ENCODE measurements at places on chromosomes 7 and 10.

DNA sequence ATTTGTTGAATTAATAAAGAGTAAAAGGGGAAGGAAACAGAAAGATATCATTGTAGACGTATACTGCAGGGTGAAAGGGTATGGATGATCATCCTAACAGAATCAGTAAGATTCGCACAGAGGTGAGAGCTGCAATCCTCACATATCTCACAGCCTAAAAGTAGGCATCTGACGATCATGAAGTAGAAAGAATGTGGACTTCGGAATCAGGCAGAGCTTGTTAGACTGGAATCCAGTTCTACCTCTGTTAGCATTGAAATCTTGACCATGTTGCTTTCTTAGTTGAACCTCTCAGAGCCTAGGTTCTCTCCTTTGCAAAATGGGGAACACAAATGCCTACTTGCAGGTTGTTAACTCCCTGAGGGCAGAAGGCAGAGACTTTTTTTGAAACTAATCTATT is 320.0 kb upstream of the C7orf33 start:
- no peak for DNase-seq

DNA sequence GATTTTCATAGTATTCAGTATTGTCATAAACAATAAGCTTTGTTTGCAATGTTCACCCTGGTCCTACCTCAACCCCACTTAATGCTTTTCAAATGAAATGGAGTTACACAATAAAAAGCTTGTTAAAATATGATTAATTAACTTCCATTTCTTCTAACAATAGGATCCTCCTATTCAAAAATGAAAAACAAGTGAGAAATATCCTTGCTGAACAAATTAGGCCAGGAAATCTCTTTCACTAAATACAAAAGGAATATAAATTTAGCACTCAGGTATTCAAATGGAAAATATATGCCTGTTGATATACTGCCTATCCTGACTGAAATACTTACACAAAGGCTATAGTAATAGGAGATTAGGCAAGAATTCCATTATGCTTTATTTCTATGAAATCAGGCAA is 323.4 kb upstream of the GRM3 start:
- DNase-seq, result no peak

GRCh38 chr10:131436458-131436857 is 124.9 kb upstream of the TCERG1L start:
- DNase-seq, result no peak

DNA sequence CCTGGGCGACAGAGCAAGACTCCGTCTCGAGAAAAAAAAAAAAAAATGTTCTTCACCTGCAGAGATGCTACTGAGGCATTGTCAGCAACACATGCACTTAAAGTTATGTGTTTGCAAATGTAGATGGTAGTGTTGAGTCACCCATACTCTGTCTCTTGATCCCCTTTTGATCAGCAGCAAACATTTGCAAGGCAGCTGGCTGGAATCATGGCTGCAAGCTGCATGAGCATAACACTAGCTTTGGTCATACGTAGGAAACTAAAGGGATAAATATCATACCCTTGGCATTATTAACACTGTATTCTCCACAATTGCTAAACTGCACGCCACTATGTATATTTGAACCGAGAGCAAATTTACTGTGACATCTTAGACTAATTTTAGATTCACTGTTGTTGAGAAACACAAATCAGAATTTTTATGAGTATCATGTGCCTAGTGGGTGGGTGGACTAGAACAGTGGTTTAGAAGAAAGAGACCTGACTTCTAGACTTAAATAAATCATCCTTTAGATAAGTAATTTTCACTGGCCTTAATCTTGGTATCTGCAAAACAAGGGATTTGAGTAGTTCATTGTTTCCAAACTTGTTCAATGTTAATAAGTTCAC is 229.3 kb upstream of the MEOX2 start:
- no peak for DNase-seq

GRCh38 chr7:151366166-151366879 is 24.7 kb downstream of the NUB1 start:
- no peak for DNase-seq

DNA sequence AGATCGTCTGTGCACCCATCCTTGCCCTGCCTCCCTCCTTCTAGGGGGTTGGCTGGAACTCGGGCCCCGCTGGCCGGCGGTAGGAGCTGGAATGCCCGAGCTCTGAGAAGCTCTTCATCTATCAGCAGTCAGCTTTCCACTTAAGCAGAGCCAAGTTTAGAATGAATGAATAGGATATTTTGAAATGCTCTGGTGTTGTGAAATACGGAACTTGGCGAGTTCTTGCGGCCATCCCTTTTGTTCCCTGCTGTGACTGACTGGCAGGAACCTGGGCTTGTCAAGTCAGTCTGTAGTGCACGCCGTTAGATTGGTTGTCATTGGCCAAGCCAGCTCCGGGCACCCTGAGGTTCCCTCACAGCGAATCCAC is 33.3 kb downstream of the FOXK1 start:
- no peak for DNase-seq

- DNase-seq, result no peak
These were observed 46.8 kb downstream of the CAMK2B start for GRCh38 chr7:44278451-44279161.

DNA sequence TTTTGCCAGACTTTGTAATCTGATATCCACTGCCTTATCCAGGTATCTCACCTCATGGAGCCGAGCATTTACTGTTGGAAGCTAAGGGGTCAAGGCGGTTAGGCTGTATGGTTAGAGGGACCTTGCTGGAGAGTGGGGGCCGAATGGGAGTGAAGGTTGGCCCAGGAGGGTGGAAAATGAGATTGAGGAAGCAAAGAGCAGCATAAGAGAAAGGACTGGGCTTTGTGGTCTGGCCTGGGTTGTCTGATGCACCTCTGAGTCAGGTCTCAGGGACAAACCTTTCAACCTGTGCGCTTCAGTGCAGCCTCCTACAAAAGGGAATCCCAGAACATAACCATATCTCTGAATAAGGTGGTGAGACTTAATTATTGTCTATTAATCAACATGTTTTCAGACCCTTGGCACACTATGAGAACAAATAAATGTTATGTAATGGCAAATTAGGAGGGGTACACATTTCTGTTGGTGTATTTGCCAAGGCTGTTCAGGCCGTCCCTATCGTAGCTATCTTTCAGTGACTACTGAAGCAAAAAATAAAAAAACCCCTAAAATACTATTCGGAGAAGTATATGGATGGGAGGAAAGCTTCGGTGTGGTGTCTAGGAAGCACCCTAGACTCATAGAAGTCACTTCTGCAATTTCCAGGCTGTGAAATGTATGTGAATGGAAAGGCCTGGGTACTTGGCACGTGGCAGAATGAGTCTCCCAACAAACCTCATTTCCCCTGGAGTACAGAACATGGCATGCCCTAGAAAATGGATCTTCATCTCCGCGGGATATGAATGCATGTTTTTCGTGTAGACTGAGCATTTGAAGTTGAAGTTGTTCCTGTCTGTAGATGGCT is 4.3 kb downstream of the CAMK1D start:
- no peak for DNase-seq

Data from activated CD4-positive, alpha-beta T cell treated with anti-CD3 and anti-CD28 coated beads, Interleukin-10, Interleukin-2, amounts not matched to agents 100 ng/mL and 50 ng/mL, durations not matched to agents 16 hours and 8 hours (primary cell).